ENCODE measurements at places on chromosomes 1 and 21. TPM values are rescaled to one million over a fixed set of nuclear protein-coding genes. Genes with fewer than 3 reads are reported as not detected.

DNA sequence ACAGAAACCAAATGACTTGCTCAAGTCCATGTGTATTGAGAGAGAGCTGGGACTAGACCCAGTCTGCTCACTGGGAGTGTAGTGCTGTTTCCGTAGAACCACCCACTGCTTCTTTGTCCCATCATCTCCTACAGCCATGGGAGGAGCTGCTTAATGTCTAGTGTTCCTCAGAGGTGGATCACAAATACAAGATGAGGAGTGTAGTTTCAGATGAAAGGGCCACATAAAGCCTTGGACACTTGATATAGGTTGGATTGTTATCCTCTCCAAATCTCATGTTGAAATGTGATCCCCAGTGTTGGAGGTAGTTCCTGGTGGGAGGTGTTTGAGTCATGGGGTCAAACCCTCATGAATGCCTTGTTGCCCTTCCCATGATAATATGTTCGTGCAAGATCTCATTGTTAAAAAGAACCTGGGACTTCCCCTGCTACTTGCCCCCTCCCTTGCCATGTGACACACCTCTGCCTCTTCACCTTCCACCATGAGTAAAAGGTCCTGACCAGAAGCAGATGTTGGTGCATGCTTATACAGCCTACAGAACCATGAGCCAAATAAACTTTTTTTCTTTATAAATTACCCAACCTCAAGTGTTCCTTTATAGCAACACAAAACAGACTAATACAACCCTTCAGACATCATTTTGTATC lies 127.5 kb upstream of the DNAH14 start:
- no peak for DNase-seq

GRCh38 chr1:106534612-106535011 lies 521.9 kb upstream of the PRMT6 start:
- no peak for DNase-seq

- DNase-seq = no peak
These were observed 1.5 kb upstream of the LAX1 start for GRCh38 chr1:203763505-203763904.

DNA sequence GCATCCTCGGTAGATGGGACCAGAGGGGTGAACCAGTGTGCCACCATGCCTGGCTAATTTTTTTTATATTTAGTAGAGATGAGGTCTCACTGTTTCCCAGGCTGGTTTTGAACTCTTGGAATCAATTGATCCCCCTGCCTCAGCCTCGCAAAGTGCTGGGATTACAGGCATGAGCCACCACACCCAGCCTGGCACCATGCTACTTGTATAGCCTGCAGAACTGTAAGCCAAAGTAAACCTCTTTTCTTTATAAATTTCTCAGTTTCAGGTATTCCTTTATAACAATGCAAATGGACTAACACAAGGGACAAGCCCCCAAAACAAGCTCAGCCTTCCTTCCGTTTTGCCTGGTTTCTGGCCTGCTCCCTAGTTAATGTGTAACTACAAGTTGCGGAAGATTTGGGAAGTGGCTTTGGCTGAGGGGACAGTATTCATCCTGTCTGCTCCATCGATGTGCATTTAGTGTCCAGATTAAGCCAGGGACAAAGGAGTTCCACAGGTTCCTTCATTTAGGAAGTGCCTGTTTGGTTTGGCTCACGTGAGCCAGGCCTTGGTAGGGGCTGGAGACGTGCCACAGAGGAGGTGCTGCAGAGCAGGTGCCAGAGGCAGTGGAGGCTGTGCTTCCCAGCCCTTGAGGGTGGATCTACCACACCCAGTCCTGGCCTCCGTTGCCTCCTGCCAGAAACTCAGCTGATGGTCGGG lies 4.4 kb downstream of the AVPR1B start:
- peak; percentile 72 for DNase-seq

GRCh38 chr1:156122519-156123355 lies 8.2 kb downstream of the LMNA start:
- DNase-seq = peak; percentile 81

- DNase-seq = no peak
These were observed 268.7 kb downstream of the OLFM3 start for GRCh38 chr1:101728029-101728428.

- DNase-seq = no peak
These were observed 5.4 kb downstream of the GADD45A start for GRCh38 chr1:67690411-67690810.

GRCh38 chr1:110893908-110894490 lies 21.1 kb downstream of the CD53 start:
- DNase-seq = no peak

DNA sequence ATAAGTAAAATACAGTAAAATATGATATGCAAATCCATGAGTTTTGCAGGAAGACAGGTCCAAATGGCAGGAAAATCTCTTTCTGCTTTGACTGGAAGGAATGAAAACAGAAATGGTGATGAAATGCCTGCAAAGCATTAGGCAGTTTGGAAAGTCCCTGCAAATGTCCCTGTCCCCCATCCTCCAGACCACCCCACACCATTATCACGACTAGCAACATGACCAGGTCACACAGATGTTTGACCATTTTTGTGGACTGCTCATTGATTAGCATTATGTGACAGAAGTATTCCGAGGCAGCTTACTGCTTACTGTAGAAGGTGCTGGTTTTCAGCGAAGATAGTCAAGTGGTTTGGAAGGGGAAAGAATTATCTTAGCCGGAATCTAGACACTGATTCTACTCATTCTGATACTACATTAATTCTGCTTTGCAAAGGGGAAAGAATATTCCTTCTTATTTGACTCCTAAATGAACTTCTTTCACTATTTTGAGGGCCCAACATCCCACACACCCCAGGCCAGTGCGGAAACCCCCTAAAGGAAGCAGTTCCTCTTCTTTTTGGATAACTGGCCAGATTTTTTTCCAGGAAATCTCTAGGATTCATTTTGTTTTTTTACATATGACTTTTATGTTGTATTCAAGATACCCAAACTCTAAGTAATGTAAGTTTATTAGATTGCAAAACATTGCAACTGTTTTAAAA lies 9.5 kb upstream of the CR2 start:
- DNase-seq = no peak

- DNase-seq = peak; percentile 85
These were observed 32.2 kb downstream of the HSPG2 start for GRCh38 chr1:21904704-21905520.

- DNase-seq = no peak
These were observed 360.0 kb downstream of the NPHP4 start for GRCh38 chr1:5632224-5632623.

DNA sequence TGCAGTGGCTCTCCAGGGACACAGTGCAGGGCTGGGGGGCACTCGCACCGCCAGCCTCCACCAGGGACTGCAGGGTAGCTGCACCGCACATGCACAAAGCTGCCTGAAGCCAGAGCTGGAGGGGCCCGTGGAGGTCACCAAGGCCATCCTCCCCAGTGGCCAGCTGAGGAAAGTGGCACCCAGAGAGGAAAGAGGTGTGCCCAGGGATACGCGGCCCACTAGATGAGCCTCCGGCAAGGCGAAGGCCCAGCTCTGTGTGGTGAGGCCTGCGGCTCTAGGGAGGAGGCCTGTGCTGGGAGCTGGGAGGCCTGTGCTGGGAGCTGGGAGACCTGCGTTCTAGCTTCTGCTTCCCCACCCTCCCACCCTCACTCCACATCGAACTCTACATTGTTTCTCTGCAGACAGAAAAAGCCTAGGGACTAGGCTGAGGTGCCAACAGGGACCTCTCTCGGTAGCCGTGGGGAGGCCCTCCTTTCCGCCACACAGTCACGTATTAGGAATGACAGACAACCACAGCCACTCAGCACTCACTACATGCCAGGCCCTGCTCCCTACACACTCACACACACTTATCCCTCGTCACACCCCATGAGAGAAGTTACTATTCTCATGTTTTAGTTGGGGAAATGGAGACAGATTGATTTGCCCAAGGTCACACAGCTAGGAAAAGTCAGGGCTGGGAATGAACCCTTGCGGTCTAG lies 921 bp upstream of the ASCL5 start:
- no peak for DNase-seq

DNA sequence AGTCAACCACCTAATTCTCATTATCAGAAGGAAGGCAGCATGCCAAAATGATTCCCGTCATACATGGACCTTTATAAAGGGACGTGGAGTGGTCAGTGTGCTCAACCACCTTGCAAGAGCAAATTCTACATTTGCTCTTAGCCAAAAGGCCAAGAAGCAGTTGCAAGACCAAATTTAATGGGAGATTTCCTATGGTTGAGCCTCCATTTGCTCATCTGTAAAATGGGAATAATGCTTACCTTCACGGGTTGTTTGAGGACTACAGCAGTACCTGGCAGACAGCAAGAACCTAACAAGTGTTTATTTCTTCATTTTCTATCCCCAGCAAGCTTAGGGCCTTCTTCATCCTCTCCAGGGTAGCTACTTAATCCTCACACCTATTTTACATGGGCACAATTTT lies 17.4 kb upstream of the PADI4 start:
- no peak for DNase-seq

DNA sequence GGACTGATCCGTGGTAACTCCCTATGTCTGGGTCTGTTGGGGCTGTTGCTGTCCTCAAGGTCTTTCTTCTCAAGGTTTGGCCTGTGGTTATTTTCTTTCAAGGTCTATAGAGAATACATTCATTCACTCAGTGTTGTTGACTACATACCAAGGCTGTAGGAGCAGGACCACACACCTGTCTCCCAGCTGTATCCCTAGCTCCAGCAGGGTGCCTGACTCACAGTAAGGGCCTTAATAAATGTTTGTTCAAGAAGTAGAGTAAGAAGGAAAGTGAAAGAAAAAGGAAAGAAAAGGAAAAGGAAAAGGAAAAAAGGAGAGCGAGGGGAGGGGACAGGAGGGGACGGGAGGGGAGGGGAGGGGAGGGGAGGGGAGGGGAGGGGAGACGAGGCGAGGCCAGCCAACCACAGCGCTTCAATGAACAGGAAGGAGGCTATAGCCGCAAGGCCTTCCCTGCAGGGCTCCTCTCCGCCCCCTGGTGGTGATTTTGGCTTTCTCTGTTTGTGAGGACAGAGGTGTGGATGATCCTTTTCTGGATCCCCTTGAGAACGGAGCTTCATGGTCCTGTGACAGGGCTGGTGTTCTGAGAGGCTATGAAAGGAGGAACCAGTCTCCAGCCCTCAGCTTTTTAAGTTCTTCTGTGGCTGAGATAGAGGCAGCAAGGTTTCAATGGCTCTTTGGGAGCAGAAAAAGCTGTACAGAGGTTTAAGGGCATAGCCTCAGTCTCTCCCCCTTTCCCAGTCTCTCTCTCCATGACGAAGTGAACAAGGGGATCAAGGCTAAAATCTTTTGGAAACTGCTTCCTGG lies 30.6 kb upstream of the LCE5A start:
- DNase-seq = no peak

GRCh38 chr1:163672976-163673758 lies 351.4 kb downstream of the NUF2 start:
- DNase-seq = no peak

DNA sequence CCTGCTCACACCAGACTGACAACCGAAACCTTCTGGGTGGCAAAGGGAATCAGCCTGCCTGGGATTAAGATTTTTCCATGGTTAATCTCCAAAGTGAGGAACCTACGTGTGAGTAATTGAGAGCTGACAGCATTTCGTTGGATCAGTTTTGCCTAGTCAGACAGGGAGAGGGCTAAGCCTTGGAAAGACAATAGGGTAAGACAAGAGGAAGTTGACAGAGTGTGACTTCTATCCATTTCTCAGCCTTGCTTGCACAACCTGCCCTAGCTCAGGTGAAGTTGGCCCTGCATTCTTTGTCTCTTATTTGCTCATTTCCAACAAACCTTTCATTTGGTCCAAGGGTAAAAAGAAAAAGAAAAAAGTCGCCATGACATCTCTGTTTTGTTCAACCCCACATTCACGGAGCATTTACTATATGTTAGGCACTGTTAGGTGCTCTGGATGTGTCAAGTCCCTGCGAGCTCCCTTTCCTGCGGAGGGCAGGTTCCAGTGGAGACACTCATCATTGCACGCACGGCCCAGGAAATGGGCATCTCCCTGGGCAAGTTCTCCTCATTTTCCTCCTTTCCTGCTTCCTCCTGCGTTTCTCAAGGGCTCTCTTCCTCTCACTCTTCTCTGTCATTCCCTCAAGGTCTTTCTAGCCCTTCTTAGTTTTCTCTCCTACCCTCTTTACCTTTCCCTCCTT lies 23.3 kb downstream of the KIRREL1 start:
- no peak for DNase-seq

DNA sequence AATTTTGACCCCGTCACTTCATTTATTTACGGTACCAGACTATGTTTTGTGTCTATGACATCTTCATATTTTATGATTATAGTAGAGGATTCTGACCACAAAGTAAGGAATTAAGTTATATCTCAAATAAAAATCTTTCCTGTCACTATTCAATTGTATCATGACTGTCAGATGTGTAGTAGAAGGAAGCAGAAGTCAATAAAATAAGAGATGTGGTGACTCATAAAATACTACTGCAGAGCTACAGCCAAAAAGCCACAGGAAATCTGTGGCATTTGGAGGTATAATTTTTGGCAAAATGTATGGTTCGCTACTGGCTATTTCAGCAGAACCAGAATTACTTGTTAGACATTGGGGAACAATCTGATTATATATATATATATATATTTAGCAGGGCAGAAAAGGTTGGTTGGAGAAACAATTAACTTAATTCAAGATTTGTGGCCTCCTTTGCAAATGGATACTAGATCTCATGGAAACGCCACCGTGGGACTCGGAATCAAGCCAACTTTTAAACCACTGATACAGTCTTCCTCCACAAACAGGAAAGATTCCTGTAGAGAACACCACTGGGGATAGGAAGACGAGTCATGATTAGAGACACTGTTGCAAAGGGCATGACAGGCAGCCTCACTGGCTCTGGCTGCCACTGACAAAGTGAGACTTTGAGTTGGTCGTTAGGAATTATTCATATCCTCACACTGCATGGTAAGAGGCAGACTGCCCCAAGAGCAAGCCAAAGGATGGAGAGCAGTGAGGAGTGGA lies 5.1 kb downstream of the FCRL2 start:
- no peak for DNase-seq

GRCh38 chr1:56644919-56645676 lies at the start of gene PRKAA2:
Gene PRKAA2, plus strand, starts transcription at chr1:56645314. Its CDS starts 74 bp downstream, at chr1:56645388.
- DNase-seq = peak; percentile 26

GRCh38 chr21:23130308-23130707 lies 2132.1 kb downstream of the NCAM2 start:
- DNase-seq = no peak

DNA sequence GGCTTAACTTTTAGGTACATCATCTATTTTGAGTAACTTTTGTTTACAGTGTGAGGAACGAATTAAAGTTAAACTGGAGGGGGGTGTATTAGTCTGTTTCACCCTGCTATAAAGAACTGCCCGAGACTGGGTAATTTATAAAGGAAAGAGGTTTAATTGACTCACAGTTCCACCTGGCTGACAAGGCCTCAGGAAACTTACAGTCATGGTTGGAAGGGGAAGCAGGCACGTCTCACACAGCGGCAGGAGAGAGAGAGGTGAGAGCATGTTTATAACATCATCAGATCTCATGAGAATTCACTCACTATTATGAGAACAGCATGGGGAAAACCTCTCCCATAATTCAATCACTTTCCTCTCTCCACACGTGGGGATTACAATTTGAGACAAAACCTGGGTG lies 31.9 kb upstream of the TMEM52 start:
- DNase-seq = no peak

Gene TNN
- total RNA-seq = 3.6 TPM

Gene ITLN1
- 0.29 TPM for total RNA-seq

Gene LRRIQ3
- total RNA-seq = 0.95 TPM

Gene INSRR
- 0.58 TPM for total RNA-seq

Gene CR1L
- total RNA-seq = not detected

Gene SLC2A1
- 142 TPM for total RNA-seq

Gene TBX19
- 3.4 TPM for total RNA-seq

Gene BACE2
- 174 TPM for total RNA-seq

Gene KIAA0040
- total RNA-seq = 16.1 TPM

Gene CD1E
- total RNA-seq = 1.3 TPM

Gene CYP4B1
- total RNA-seq = 6.7 TPM

Gene CD101
- total RNA-seq = 2.8 TPM

Gene OR2L2
- 0.06 TPM for total RNA-seq

Gene CCDC27
- total RNA-seq = not detected

Measured in mucosa of gallbladder (tissue), 1 donor.